ENCODE measurements at places on chromosomes 2 and 18. TPM values are rescaled to one million over a fixed set of nuclear protein-coding genes. Genes with fewer than 3 reads are reported as not detected.

Gene HNMT
- total RNA-seq, result 62.4 TPM

- H3K27me3 ChIP-seq, result no peaks in the 10 kb centered on the region
- no peak overlapping the region for H3K4me3 ChIP-seq
- no peaks in the 10 kb centered on the region for H3K36me3 ChIP-seq
- H3K27ac ChIP-seq, result no peak overlapping the region
These were observed 76.1 kb upstream of the ALKAL2 start for GRCh38 chr2:363824-364470.

DNA sequence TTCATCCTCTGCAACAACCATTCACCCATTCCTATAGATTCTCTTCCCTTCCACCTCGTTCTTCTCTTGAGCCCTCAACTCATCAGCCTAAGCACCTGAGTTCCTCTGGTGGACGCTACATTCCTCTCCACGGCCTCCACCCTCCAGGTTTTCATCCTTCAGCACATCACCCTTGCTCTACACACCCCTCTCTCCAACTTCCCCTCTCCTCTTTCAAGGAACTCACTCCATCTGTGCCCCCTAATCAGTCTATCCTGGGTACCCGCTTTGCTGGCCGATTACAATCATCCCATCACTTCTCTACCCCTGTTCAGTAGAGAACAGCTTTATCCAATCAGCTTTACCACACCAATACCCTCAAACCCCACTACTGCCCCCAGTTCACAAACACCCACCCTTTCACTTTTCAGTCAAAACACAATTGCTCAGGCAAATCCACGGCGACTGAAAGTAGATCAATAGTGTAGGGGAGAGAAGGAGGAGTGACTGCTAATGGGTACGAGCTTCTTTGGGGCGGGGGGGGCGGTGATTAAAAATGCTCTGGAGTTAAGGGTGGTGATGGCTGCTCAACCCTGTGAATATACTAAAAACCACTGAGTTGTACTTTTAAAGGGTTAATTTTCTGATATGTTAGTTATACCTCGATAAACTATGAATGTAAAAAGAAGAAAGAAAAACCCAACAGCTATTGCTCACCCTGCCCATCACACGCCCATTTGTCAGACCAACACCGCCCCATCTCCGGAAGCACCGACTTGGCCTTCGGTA lies 857 bp downstream of the DYM start:
- peak overlapping the region; percentile 89 for H3K27ac ChIP-seq
- peaks cover 14% of the 10 kb centered on the region for H3K4me1 ChIP-seq
- peak overlapping the region; percentile 91 for H3K4me3 ChIP-seq
- no peaks in the 10 kb centered on the region for H3K27me3 ChIP-seq
- no peak for DNase-seq
- no peaks in the 10 kb centered on the region for H3K36me3 ChIP-seq

- DNase-seq, result peak; percentile 55
- no peaks in the 10 kb centered on the region for H3K36me3 ChIP-seq
- no peaks in the 10 kb centered on the region for H3K27me3 ChIP-seq
- no peak overlapping the region for H3K27ac ChIP-seq
- H3K4me1 ChIP-seq, result no peaks in the 10 kb centered on the region
These were observed 29.3 kb downstream of the OTOF start for GRCh38 chr2:26448651-26449050.

DNA sequence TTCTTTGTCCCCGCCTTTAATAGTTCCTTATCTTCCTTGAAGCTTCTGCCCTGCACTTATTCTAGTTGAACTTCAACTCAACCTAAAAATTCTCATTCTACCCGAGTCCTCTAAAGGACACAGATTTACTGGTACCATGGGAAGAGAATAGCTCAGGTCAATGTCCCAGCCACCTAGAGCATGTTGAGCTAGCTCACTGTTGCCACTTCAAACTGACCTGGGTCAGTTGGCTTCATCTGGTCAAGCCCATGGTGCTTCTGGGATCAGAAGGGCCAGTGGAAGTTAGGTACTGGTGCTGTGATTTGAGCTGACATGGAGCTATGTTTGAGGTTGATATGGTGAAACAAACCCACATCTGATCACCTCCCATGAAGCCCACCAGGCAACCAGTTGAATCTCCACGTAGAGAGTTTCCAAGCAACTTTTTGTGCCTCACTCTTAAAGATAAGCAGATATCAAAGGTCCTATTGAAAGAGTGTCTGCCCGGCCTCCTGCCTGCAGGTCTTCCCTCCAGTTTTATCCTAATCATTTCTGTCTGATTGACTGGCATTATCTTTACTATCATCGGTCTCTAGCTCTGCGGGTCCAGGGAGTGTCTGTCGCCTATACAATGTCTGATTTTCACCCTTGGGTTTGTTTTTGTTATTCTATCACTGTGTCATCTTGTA lies 17.2 kb downstream of the GREB1 start:
- no peak for DNase-seq
- H3K4me1 ChIP-seq, result no peaks in the 10 kb centered on the region
- no peak overlapping the region for H3K27ac ChIP-seq

DNA sequence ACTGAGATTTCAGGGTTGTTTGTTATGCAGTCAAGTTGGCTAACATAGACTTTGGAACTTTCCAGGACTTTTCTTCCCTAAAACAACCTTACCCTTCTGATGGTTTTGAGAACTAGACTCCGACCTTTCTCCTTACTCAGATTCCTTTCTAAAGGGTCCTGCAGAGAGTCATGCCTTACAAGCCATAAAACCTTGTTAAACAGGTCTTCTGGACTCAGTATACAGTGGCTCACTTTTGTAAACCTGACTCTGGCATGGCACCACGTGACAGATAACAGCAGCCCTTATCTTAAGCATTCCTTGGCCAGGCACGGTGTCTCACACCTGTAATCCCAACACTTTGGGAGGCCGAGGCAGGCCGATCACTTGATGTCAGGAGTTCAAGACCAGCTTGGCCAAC lies 253.2 kb upstream of the RAB6C start:
- no peak overlapping the region for H3K27ac ChIP-seq
- H3K4me3 ChIP-seq, result no peak overlapping the region
- no peaks in the 10 kb centered on the region for H3K27me3 ChIP-seq
- H3K36me3 ChIP-seq, result no peaks in the 10 kb centered on the region
- no peak for DNase-seq

All from sigmoid colon (tissue), 7 donors.